ENCODE measurements at places on chromosomes 1 and 21.

DNA sequence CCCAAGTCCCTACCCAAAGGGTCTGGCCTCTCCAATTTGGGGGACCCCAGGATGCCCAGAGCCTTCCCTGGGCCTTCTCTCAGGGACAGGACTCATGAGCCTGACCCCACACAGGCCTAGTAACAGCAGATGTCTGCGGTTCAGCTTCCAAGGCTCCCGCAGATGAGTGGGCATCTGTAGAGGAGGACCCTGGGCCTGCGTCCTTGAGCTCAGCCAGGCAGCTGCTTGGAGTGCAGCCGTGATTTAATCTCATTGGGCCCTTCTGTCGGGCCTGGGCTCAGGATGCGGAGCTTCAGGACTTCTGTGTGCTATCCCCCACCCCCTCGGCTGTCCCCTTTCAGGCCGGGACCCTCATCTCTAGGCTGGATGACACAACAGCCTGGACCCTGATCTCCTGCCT, 35.4 kb downstream of the IGSF21 start:
- DNase-seq, result no peak

GRCh38 chr1:38587766-38588165, 271.8 kb downstream of the RRAGC start:
- DNase-seq, result no peak

DNA sequence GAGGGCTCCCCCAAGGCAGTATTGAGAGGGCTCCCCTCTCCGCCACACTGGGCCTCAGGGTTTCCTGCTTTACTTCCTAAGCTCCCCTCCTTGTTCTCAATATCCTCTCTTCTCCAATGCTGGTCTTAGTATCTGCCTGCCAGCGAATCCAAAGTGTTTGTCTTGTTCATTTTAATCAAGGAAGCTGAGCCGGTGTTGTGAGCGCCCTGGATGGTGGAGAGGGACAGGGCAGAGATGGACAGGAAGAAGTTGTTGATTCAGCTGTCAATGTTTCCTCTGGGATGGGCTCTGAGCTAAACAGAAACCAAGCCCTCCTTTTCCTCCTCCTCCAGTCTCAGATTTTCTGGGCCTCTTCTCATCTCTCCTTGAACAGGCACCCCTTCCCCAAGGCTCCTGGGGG, 5.4 kb downstream of the OLFML3 start:
- no peak for DNase-seq

DNA sequence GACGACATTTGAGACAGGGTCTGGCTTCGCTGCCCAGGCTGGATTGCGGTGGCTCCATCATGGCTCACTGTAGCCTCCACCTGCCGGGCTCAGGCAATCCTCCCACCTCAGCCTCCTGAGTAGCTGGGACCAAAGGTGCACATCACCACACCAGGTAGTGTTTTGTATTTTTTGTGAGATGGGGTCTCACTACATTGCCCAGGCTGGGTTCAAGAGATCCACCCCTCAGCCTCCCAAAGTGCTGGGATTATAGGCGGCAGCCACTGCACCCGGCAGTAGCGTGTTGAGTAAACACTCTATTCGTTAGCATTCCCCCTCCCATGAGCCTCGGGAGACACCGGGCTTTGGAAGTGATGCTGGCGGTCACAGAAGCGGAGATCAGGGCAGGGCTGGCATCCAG, 6.8 kb upstream of the C1QTNF12 start:
- DNase-seq, result no peak

DNA sequence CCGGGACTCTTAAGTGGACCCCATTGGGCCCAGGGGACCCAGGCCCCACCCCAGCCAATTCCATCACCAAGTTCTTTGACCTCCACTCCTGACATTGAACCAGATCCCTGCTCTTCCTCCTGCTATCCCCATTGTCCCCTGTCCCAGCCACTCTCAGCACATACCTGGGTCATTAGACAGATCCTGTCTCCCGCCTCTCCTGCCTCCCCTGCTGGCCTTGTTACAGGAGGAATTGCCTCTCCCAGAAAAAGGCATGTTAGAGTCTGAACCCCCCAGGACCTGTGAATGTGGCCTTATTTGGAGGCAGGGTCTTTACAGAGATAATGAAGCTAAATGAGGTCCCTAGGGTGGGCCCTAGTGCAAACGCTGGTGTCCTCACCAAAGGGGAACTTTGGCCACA, 301.9 kb downstream of the NPHP4 start:
- no peak for DNase-seq

GRCh38 chr1:7752512-7753417, 18.3 kb upstream of the VAMP3 start:
- DNase-seq, result peak; percentile 24

GRCh38 chr1:6352138-6352563, 41.4 kb downstream of the ACOT7 start:
- no peak for DNase-seq

DNA sequence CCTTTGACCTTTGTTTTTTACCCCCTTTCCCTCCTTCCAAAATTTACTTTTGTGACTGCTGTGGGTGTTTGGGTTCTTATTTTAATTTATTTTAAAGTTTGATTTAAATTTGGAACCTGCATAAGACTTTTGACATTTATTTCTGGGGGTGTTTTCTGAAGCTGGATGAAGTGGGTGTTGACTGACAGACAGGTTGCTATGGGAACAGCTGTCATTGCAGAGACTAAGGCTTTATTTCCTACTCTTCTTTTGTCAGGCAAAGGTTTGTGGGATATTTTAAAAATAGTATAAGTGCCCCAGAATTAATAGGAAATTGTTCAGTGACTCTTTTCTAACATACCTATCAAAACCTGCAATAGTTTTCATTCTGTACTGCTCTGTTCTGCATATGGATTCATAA, 290.8 kb upstream of the ESRRG start:
- no peak for DNase-seq

DNA sequence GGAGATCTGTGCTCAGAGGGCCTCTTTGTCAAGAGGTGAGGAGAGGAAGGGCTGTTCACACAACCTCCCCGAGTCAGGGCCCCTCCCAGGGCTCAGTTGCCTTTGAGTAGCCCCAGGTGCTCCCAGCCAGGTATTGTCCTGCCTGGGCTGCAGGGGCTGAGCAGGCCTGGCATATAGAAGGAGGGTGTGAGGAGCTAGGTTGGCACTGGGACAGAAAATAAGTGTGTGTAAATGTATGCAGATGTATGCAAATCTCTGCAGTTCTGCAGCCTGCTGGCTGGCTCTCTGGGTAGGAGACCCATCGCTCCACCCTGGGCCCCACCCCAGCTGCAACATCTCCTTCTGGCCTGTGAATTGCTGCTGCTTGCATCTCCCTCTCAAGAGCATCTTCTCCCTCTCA, 52.4 kb downstream of the NAV1 start:
- no peak for DNase-seq

DNA sequence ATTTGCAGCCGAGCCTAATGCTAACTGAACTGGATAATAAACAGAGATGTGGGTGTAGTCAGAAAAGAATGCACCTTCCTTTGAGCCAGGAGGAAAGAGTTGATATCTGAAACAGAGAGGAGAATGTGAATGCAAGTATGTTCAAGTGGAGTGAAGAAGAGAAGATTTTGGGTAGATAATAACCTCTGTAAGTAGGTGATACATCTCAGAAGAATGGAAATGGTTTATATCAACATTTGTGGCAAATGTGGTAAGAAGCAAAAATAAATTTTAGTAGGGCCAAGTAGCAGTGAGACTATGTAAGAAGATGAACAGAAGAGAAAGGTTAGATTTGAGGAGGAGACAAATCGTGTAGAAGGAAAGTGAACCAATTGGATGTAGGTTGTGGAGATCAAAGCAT, 1.7 kb upstream of the DNTTIP2 start:
- no peak for DNase-seq

DNA sequence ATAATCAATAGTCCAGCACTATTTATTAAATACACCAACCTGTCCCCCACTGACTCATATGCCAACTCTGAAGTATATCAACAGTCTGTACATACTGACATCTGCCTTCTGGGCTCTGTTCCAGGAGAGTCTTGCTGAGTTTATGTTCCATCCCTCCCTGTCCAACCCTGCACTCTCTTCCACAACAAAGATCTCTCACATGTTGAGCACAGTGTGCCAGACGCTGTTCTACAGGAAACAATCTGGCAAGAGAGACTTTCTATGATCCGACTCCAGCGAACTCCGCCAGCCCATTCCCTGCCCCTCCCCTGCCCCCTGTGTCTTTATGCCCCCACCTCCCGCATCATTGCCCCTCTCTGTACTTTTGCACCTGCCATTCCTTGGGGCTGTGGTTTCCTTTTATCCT, 3.4 kb downstream of the LACTBL1 start:
- no peak for DNase-seq

GRCh38 chr1:201268604-201269151, 14.6 kb upstream of the PKP1 start:
- no peak for DNase-seq

- DNase-seq, result no peak
Measured at GRCh38 chr1:169545472-169545871, 40.8 kb downstream of the F5 start.

DNA sequence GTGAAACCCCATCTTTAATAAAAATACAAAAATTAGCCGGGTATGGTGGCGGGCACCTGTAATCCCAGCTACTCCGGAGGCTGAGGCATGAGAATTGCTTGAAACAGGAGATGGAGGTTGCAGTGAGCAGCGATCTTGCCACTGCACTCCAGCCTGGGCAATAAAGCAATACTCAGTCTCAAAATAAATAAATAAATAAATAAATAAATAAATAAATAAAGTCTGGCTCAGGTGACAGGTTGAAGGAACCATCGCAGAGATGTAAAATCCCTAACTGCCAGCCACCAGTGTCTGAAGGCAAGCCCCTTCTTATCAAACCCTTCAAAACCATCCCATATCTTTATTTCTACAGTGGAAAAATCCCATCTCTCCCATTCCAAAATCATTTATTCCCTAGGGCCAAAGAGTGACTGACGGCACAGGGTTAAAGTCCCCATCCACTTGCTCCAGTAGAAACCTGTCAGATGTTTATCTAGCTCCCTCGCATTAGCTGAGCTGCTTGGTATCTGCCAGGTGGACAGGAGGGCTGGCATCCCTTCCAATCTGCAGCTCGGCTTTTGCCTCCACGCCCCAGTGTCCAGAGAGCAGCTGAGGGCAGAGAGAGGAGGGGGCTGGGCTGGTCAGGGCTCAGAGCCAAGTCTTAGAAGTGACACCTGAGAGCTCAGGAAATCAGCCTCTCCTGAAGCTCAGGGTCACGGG, 5.0 kb downstream of the CSRP1 start:
- no peak for DNase-seq

DNA sequence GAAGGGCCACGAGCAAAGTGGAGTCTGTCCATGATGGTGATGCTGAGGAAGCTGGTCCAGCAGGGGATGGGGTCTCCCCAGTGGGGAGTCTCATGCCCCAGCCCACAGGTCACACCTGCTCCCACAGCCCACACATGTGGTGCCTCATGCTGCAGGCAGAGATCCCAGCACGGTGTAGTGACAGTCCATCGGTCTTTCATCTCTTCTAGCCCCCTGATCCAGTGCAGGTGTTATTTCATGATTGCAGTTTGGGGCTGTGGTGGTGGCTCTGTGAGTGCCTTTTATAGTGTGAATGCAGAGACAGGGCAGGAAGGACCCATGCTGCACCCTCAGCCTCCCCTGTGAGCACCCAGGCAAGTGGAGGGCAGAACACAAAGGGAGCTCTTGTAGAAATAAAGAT, 45.0 kb downstream of the UBASH3A start:
- DNase-seq, result no peak

- no peak for DNase-seq
Measured at GRCh38 chr1:154969246-154969645, 1.3 kb downstream of the SHC1 start.

DNA sequence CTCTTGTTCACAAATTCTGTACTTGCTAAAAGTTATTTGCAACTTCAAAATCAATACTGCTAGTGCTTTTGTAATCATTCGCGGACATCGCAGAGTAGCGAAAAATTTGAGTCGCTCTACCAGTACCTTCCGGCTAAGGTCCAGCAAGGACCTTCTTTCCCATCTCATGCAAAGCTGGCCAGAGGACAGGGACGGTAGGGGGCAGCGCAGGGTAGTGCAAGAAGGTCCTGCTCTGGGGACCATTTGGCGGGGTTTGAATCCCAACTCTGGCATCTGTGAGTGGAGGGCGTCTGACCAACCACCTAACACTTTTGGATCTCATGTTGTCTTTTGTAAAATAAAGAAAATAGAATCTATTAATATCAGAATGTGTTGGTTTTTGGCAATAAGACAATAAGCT, 258.3 kb downstream of the SPATA17 start:
- no peak for DNase-seq

- no peak for DNase-seq
Measured at GRCh38 chr1:84247425-84248220, 53.9 kb upstream of the SAMD13 start.

- no peak for DNase-seq
Measured at GRCh38 chr1:117612517-117613248, 6.8 kb downstream of the TENT5C start.

GRCh38 chr1:167555971-167556714, 2.6 kb upstream of the CREG1 start:
- peak; percentile 43 for DNase-seq

GRCh38 chr1:37073854-37074379, 39.6 kb upstream of the GRIK3 start:
- no peak for DNase-seq

DNA sequence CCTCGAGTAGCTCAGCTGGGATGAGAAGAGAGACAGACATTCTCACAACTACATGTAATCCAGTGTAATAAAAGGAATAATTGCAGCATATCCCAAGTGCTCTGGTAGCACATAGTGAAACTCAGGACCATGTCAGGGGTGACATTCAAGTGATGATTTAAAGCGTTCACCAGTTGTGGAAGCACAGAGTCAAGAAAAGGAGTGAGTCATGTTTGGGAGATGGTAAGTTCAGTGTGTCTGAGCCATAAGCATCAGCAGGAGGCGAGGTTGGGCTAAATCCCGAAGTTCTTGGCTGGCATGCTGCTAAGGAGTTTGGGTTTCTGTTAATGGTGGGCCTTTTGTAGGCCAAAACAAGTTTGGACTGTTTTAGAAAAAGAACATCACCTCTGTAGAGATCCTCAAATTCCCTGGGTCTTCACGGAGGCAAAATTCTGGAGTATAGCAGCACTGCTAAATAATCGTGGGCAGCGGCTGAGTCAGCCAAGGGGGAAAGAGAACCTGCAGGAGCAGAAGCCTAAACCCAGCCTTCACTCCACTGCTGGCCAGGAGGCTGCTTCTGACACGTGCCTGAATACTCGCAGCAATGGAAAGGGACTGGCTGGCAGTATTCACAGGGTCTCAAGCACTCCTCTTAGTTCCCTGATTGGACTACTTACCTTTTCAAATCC, 7.2 kb upstream of the NHLH1 start:
- DNase-seq, result no peak

DNA sequence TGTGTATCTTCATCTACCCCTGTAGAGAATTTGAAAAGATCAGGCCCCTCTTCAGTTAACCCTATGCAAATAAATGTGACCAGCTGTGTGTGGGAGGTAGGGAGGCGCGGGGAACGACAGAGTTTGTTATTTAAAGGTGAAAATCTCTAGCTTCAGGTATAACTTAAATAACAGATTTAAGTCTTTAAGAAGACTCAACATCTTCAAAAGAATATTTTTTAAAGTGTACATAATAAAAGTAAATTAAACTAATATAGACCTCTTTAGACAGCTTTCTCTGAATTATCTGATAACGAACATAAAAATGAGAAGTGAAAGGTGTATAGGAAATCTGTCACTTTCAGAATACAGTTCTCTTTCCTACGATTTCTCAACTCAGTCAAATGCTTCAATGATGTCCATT, 16.0 kb downstream of the ANGPTL3 start:
- DNase-seq, result no peak

Data from stimulated activated CD8-positive, alpha-beta memory T cell treated with anti-CD3 and anti-CD28 coated beads, Interleukin-4, amount 100 ng/mL, for 4 hours (primary cell).